ENCODE measurements at places on chromosomes 6 and 20.

DNA sequence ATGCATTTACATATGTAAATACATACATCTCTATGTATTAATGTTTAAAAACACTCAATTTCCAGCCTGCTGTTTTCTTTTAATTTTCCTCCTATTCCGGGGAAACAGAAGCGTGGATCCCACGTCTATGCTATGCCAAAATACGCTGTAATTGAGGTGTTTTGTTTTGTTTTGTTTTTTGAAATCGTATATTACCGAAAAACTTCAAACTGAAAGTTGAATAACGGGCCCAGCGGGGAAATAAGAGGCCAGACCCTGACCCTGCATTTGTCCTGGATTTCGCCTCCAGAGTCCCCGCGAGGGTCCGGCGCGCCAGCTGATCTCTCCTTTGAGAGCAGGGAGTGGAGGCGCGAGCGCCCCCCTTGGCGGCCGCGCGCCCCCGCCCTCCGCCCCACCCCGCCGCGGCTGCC is 355 bp upstream of the BMP2 start:
- no peak for DNase-seq

DNA sequence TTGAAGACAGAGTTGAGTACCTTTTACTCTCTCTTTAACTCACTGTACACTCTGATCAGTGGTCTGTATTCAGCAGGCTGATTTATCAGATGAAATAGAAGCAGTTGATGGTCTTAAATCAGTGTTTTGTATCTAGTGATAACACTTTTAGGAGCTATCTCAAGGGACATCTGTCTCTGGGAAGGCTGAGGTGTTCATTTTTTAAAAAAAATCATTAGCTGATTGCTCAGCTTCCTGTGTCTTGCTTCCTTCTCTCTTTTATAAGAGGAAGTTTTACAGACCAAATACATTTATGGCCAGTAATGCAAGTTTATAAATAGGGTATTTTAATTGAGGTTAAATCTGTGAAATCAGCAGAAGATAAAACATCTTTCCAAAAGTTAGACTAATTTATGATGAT is 12.0 kb upstream of the CCDC170 start:
- no peak for DNase-seq

- DNase-seq: no peak
Measured at GRCh38 chr6:3822747-3823445, 26.3 kb upstream of the FAM50B start.

DNA sequence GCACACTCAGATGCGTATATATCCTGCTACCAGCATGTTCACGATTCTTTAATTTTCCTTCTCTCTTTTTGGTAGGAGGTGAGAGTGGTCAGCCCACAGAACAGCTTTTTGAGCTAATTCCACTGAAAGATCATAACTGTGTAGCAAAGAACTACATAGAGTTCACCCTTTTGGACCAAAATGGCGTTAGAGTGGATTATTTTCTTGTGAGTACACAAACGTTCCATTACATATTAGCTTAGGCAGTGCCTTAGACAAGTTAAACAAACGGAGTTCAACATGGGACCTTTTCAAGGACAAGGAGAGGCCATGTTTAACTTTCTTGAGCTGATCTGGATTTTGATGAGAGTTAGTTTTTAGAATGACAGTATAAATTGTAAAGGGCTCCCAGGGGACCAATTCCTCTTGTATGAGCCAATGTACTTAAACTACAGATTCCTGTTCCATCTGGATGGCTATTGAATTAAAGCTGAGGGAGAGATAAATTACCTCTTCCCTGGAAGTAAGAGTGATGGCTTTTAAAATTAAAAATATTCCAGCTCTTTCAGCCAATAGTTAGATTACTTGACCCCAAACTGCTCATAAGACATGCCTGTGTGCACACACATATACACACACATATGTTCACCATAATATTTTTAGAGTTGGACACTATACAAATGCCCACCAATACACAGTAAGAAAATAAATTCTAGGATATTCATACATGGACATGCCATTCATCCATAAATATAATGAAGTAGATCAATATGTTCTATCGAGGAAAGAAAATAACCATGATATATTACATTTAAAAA is 25.6 kb upstream of the ARMH2 start:
- no peak for DNase-seq

DNA sequence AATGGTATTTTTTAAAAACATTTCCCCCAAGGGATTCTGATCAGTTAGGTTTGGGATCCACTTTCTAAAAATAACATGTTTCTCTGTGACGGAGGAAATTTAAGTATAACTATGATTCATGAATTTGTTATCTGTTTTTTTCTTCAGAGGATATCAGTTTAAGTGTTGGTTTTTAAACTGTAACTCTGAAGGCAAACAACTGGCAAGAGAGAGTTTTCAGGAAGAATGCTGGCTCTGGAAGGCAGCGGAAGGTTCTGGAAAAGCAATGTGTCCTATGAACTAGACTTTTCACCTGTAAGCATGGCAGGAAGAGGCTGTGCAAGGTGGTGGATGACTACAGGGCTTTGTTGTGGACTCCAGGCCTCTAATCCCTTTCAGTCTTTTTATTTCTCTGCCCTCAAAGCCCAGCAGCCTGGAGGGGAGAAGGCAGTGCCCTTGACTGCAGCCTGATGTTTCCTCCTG is 153.1 kb downstream of the GMPR start:
- no peak for DNase-seq

DNA sequence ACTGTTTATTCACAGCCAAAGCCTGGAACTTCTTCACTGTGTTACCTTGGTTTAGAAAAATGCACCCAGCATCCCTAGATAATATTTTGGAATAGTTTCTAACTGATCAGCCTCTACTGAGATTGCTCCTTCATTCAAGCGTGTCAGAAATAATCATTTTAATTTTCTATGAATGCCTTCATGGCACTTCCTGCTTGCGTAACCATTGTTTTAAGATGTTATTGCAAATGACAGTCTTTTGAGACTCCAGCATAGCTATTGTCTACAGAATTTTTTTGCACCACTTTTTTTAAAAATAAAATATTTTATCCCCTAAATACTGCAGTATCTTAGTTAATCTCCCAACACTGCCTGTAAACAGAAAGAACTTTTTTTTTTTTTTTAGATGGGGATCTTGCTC is 213.1 kb downstream of the PHACTR1 start:
- no peak for DNase-seq

- no peak for DNase-seq
Measured at GRCh38 chr6:123632641-123633040, 4.1 kb downstream of the TRDN start.

DNA sequence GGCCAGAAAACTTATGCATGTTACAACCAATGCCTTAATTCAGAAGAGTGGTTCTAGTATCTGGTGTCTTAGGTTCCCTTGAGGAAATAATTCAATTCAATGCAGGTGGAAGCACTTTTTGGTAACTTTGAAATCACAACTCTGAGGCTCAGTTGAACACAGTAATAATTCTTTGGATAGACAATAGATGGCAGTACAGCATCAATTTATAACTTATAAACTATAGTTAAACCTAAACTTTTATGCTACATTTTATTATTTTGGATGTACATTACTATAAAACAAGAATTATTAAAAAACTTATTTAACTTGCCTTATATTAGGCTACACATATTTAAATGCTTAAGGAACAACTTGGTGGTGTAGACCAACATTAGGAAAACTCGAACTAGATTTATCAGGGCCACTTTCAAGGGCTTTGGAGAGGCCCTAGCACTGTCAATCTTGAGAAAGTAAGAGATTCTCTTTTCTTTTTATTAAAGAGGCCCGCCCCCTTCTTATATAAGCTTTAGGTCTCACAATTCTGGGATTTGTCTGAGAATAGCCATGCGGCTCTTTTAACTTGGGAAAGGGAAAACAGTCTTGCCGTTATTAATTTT is 85.9 kb downstream of the CRYBG1 start:
- no peak for DNase-seq

DNA sequence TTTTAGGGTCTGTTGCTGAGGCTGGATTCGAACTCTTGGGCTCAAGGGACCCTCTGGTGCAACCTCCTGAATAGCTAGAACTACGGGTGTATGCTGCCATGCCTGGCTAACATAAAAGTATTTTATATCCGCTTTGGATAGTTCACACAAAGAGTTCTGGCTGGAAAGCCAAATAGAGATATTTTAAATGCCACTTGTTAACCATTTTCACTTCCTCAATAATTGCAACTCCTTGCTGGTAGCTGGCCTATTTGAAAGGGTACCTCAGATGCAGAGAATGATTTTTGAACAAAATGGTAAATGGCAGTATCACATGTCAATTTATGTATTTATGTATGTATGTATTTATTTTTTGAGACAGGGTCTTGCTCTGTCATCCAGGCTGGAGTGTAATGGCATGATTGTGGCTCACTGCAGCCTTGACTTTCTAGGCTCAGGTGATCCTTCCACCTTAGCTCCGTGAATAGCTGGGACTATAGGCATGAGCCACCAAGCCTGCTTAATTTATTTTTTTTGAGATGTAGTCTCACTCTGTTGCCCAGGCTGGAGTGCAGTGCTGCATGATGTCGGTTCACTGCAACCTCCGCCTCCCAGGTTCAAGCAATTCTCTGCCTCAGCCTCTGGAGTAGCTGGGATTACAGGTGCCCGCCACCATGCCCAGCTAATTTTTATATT is 12.9 kb upstream of the JARID2 start:
- DNase-seq: no peak

DNA sequence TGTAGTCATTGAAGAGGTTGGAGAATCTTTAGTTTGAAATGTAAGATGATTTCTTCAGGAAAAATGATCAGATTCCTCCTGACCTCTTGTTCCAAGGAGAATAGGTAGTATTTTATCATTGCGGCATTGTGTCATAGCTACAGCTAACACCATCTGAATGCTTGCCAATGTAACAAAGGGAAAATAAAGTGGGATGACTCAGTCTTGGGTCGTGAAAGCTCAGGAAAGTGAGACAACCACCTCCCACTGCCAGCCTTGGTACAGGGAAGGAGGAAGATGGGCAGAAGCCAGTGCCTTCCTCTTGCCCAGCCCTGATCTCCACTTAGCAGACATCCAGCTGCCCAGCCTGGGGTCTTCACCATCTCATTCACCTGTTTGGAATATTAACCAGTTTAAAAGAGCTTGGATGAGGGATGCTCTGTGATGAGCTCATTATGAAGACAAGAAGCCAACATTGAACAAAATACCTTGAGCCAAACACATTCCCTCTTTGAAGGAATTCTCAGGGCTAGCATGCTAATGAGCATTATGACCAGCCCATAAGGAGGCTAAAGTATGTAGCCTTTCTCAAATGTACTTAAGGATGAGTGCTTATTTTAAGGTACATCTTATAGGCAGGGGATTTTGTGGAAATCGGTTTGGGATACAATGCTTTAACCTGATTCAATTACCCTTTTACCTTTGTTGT is 40.0 kb upstream of the APCDD1L start:
- DNase-seq: no peak

DNA sequence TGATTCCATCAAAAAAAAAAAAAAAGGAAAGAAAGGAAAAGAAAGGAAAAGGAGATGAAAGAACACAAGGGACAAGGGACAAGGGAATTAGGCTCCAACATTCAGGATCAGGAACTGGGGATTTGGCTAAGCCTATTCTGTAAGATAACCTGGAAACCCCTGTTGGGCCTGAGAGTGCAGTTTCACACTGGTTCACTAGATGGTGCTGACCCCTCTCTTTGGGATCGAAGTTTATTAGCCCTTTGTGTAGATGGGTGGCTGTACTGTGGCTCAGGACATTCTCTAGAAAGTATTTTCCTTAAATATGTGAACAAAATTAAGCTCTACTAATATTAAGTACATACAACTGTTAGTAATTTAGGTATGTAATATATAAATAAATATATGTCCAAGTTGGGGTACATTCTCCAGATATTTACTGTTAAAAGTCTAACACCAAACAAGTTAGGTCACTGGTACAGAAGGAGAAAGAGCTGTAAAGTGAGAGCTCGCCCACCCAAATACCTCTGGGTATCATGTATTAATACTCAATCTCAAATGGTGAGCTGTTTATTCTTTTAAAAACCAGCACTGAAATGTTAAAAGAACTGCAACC is 6.3 kb downstream of the OR2A4 start:
- no peak for DNase-seq

GRCh38 chr6:82248273-82248735 is 760 bp upstream of the IBTK start:
- DNase-seq: no peak

DNA sequence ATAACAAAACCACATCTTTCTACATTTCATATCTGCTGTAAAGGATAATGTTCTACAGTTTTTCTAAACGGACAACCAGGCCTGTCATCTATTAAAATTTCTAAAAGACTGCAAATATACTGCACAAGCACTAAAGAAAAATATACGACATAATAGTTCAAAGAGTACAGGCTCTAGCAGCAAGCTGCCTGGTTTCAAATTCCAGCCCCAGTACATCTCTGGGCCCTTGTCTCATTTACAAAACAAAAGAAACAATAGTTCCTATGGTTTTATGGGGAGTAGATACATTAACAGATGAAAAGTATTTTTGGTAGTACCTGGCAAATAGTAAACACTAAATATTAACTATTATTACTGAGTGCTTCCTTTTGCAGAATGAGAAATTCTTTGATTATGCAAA is 24.1 kb downstream of the DEK start:
- DNase-seq: no peak

DNA sequence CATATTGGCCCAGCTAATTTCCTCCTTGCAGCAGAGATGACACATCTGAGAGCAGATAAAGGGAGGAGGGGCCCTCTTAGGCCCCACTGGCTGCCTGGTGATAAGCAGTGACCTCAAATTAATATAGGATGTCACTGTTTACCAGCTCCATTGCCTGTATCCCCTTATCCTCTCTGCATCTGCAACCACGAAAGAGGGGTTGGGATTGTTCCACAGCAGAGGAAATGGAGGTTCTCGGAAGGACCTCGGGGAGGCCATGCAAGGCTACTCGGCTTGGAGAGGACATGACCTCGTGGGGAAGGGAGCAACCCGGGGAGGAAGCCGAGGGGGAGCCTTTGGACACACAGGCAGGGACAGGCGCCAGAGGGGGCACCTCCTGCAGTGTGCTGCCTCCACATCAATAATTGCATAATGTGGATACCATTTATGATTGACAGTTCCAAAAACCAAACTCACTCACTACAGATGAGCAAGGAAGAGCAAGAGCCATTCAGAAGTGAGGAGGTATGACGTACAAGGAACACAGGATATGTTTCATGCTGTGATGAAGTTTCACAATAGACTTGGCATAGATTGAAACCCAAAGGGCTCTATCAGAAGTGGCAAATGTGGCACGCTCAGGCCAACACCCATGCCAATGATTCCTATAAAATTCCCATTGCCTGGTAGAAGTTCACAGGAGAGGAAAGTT is 177.2 kb upstream of the RNF24 start:
- no peak for DNase-seq

GRCh38 chr6:38489951-38490350 is 149.8 kb downstream of the BTBD9 start:
- DNase-seq: no peak

- no peak for DNase-seq
Measured at GRCh38 chr6:134405386-134406087, 87.6 kb upstream of the SGK1 start.

- no peak for DNase-seq
Measured at GRCh38 chr6:82396964-82397751, 33.5 kb downstream of the TPBG start.

- no peak for DNase-seq
Measured at GRCh38 chr6:30974490-30975252, 8.8 kb upstream of the MUC21 start.
